HepG2 (cell line): ENCODE measurements at places on chromosomes 2 and 18. TPM values are rescaled to one million over a fixed set of nuclear protein-coding genes. Genes with fewer than 3 reads are reported as not detected.
A peak's percentile ranks its signal among the peaks of the same experiment; 100 is the strongest.

SEPTIN10 gene
- polyA plus RNA-seq, result 40.3 and 45.8 TPM in 2 replicates

SLC35F6 gene
- polyA plus RNA-seq, result 15.2 and 19.2 TPM in 2 replicates

DNA sequence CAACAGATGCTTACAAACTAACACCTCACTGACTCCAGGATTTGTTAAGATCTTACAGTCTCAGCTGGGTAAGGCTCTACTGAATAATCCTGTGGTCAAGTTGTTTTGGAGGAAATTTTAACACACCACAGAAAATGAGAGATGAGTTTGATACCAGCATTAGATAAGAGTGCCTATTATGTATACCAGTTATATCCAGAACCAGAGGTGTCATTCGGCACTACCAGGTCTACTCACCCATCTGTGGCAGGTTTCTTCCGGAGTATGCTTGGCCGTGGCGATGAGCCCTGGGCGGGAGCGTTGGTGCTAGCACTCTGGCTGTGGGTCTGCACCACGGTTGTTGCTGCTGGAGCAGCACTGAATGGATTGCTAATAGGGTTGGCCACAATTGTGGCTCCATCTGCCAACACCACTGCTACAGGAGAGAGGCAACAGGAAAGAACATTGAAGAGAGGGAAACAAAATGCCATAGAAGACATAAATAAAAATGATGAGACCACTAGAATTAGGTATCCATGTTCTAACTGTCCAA is 41.2 kb downstream of the SAP130 start:
- no peak overlapping the region for H3K4me3 ChIP-seq
- no peaks in the 10 kb centered on the region for H3K27me3 ChIP-seq
- H3K27ac ChIP-seq, result peak overlapping the region; percentile 93
- H3K4me1 ChIP-seq, result peaks cover 34% of the 10 kb centered on the region
- DNase-seq, result no peak
- H3K36me3 ChIP-seq, result peaks cover 78% of the 10 kb centered on the region

DNA sequence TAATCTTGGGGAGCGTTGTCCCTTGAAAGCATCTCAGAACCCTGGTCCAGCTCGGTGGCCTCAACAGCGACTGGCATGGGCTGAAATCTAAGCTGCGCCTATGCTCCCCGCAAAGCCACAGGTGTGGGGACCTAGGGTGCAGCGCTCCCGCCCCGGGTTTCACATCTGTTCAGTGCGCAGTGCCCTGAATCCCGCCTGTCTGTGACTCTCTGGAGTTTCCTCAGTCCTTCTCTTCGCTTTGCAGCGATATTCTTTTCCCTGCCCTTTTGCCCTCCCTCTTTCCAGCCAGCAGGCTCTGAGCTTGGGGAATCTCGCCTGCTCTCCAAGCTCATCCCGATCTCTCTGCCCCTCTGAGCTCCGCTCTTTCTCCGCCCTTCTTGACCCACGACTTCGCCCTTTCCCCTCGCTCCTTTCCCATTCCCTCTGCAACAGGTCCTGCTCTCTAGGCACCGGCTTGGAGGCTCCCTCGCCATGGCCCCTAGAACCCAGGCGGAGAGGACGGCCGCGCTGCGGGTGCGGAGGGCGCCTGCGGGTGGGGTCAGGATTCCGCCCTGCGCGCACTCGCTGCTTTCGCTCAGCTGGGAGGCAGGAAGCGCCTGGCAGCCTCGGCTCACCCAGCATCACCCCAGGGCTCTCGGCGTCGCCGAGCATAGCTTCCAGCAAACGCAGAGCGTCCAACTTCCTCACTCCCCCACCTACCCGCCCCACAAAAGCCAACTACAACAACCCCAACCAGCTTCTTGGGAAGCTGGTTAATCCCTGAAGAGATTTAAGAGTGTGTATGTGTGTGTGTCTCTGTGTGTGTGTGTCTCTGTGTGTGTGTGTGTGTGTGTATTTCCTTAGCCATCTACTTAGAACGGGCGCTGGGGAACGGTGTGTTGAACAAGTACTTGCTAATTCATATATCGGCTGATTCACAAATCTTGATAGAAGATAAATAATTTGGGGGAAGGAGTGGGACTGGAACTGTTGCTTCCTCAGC is 1.1 kb downstream of the GRP start:
- H3K4me3 ChIP-seq, result no peak overlapping the region
- no peak for DNase-seq
- H3K36me3 ChIP-seq, result no peaks in the 10 kb centered on the region
- H3K27ac ChIP-seq, result no peak overlapping the region
- peaks cover 17% of the 10 kb centered on the region for H3K4me1 ChIP-seq
